RPMI7951 (cell line): ENCODE measurements at places on chromosomes 7 and 10. TPM values are rescaled to one million over a fixed set of nuclear protein-coding genes. Genes with fewer than 3 reads are reported as not detected.
A peak's percentile ranks its signal among the peaks of the same experiment; 100 is the strongest.

GRCh38 chr10:128476845-128477244 is 350.6 kb upstream of the MKI67 start:
- DNase-seq, result no peak

DNA sequence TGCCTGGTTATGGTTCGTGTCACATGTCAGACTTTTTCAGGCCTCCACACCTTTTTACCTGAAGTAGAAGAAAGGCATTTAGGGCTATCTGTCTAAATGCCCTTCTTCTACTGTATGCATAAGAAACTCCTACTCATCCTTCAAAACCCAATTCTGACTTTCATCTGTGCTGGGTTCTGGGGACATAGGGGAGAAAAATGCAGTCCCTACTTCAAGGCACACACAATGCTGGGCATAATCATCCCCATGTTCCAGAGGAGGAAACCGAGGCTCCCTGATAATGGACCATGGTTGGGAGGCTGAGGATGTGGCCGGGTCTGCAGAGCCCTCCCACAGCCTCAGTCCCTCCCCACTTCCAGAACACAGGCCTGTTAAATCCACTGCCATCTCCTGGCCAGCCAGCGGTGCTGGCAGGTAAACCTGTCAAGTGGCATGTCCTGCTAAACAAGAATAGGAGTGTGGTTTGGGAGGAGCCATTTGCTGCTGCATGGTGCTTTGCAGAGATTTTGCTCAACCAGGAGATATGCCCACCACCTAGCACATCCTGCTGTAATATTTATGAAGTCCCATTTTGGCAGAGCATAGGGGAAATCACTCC is 32.0 kb downstream of the GRID1 start:
- DNase-seq, result no peak

DNA sequence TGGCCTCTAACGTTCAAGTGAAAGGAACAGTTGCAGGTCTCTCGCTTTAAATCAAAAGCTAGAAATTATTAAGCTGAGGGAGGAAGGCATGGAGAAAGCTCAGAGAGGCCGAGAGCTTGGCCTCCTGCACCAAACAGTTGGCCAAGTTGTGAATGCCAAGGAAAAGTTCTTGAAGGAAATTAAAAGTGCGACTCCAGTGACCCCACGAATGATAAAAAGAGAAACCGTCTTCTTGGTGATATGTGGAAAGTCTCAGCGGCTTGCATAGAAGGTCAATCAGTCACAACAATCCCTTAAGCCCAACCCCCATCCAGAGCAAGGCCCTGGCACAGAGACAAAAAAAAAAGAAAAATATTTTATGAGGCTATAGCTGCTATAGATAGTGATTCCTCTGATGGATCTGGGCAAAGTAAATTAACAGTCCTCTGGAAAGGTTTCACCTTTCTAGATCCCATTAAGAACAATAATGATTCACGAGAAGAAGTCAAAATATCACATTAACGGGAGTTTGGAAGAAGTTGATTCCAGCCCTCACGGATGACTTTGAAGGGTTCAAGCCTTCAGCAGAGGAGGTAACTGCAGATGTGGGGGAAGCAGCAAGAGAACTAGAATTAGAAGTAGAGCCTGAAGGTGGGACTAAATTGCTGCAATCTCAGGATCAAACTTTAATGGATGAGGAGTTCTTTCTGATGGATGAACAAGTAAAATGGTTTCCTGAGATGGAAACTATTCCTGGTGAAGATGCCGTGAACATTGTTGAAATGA is 42.5 kb upstream of the INPP5A start:
- no peak for DNase-seq

DNA sequence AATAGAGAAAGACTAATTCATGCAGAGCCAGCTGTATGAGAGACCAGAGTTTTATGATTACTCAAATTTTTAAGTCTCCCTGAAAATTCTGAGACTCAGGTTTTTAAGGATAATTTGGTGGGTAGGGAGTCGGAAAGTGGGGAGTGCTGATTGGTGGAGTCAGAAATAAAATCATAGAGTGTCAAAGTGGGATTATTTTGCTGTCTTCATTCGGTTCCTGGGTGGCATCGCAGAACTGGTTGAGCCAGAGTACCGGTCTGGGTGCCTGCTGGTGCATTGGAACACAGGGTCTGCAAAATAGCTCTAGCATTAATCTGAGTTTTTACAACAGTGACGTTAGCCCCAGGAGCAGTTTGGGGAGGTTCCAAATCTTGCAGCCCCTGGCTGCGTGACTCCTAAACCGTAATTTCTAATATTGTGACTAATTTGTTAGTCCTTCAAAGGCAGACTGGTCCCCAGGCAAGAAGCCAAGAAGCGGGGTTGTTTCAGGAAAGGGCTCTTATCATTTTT is 32.4 kb downstream of the GPRIN2 start:
- peak; percentile 96 for DNase-seq

GRCh38 chr10:11114269-11114668 is 96.6 kb downstream of the CELF2 start:
- DNase-seq, result no peak

- peak; percentile 78 for DNase-seq
Measured at GRCh38 chr7:140656548-140657515, 15.9 kb upstream of the ADCK2 start.

DNA sequence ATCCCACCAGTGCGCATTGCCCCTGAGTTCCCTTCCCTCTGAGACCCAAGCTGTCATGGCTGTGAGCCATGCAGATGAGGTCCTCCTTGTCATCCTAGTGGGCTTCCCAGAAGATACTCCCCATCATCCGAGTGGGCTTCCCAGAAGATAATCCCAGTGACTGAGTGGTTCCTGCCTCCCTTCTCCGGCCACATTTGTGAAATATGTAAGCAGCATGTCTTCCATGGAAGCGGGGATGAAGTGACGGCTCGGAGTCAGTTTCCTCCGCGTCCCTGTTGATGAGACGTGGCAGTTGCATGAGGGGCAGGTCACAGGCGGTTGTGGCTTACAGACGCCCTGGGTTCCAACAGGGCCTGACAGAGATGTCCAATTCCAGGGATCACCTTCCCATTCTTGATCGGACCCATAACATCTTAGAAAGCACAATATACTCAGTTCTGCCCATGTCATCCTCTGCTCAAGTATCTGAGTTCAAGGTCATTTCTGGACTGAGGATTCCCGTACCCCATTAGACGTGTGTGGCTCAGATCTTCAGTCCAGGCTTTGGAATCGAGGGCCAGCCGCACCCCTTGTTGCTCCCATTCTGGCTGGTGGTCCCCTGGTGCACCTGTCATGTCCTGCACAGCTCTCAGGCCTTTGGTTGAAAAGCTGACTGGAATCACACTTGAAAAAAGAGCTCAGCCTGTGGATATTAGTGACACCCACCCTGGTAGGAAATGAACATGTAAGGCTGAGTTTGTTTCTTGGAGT is 166.9 kb downstream of the PTPRN2 start:
- DNase-seq, result no peak

GRCh38 chr10:52864201-52865106 is 91.9 kb upstream of the MBL2 start:
- DNase-seq, result peak; percentile 81

DNA sequence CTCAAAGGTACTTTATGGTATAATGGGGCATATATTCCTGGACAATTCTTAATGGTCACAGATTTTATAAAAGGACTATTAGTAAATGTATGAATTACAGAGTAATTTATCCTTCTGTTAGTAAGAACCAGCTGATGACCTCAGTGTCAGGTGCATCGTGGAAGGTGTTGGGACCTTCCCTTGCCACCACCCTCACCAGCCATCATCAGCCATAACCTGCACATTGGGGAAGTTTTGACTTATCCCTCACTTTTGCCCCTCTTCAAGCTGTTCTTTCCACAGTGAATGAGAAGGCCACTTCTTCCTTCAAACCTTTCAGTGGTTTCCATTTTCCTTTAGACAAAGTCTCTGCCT is 52.2 kb downstream of the FIGNL1 start:
- no peak for DNase-seq

GRCh38 chr7:80008039-80008438 is 126.6 kb upstream of the GNAI1 start:
- DNase-seq, result no peak

DNA sequence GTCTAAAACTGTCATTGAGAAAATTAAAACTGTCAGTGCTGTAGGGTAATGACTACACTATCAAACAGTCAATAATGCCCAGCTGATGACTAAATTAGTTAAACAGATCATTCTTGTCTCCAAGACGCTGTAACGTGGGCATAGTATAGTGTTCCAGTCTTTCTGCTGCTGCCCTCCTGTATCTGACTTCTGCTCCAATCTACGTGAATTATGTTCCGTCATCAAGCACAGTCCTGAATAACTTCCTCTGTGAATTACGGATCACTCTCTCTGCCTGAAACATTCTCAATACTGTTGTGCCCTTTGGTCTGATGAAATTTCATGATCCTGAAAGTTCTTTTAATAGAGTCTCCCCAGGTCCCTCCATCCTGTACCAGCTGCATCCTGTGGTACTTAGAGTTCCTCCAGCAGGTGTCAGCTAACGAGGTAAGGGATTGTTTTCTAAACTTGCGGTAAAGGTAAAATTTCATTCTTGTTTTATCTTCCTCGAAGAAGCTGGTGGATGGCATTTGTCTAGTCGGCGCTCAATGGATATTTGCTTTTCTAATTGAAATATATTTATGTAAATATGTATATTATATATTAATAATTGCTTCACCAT is 393.5 kb upstream of the ADARB2 start:
- DNase-seq, result no peak

DNA sequence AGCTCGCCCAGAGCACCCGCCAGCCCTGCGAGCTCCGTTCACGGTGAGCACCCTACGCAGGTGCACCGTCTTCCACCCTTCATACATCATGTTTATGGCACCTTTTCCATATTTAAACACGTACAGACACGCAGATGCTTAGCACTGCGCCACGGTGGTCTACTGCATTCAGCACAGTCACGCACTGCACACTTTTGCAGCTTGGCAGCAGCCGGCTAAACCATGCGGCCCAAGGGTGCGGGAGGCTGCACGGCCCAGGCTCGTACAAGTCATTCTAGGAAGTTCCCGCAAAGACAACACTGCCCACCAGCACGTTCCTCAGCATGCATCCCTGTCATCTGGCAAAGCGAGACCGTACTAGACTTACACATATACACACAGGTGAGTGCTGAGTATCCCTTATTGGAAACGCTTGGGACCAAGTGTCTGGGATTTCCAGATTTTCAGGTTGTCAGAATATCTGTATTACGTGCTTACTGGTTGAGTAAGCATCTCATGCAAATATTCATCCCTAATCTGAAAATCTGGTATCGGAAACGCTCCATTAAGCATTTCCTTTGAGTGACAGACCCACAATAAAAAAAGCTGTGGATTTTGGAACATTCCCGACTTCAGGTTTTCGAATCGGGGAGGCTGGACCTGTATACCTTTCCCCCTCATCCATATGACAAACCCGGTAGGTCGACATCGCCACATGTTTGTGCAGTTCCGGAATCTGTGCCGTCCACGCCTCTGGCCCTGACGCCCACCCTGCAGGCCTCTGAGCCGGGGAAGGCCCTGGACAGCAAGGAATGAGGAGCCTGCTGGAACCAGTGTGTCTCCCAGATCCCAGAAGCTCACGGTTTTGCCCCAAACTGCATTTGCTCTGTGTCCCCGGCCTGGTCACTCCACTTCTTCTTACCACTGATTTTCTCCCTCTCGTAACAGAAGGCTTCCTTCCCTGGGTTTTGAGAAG is 222.2 kb downstream of the ELFN1 start:
- DNase-seq, result no peak

DNA sequence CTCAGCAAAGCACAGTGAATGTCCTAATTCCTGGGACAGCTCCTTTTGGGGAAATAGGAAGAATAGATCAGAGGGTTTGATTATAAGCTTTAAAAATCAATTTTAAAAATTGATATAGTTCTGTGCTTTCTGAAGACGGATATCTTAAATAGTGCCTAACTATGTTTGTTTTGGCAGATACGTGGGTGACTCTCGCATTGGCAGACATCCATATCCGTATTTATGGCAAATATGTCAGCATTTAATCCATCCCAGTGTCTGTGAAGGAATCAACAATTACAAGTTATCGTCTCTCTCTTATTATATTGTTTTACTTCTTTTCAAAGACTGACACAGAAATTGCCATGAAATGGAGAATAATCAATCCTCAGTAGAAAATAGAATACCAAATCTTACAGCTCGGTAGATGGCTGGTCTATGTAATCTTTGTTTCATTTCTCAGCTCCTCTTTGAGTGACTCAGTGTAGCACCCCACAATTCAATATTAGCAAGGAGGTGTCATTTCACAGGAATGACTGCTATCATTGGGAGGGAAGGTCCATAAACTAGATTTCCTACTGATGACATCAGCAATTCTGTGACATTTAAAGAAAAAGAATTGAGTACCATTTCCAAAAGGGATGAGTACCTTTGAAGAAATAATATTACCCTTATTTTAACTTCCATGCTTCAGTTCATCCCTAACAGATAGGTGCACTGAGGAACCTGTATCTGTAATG is 186.4 kb upstream of the NFE2L3 start:
- no peak for DNase-seq

- DNase-seq, result no peak
Measured at GRCh38 chr7:5001003-5001402, 42.0 kb upstream of the MMD2 start.

- no peak for DNase-seq
Measured at GRCh38 chr10:50216418-50216817, 34.9 kb downstream of the ASAH2 start.

- DNase-seq, result peak; percentile 45
Measured at GRCh38 chr10:101330631-101331225, 23.2 kb upstream of the BTRC start.

DNA sequence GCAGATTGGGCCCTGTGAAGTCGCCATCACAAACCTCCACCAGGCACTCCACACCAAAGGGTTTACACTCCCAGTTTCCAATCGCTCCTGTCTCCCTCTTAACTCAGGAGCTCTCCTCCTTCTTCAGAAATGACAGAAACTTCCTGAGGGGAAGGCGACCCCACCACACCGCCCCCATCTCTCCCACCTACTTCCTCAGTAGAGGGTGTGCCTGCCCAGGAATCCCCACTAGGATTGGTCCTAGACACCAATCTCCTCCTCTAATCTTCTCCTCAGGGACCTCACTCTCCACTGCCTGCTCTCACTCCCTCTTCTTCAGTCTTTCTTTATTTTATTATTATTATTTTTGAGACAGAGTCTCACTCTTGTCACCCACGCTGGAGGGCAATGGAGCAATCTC is 5.9 kb upstream of the INSIG1 start:
- DNase-seq, result no peak

- DNase-seq, result no peak
Measured at GRCh38 chr10:23088609-23089008, 6.8 kb upstream of the MSRB2 start.

GRCh38 chr7:71325151-71325550 is 193.2 kb downstream of the GALNT17 start:
- no peak for DNase-seq

LMOD2 gene
- not detected in 2 replicates for total RNA-seq

SPDYE9 gene
- total RNA-seq, result not detected in 2 replicates

AKR1D1 gene
- total RNA-seq, result not detected in 2 replicates

GPR85 gene
- total RNA-seq, result 3.1 and 4.2 TPM in 2 replicates

TBXAS1 gene
- 2.4 and 3.5 TPM in 2 replicates for total RNA-seq

ATG9B gene
- total RNA-seq, result 0.24 TPM in 1 of 2 replicates, not detected in the other

FAM25C gene
- not detected in 2 replicates for total RNA-seq
